Frontal cortex (tissue), 4 donors: ENCODE measurements at places on chromosomes 3 and 15. TPM values are rescaled to one million over a fixed set of nuclear protein-coding genes. Genes with fewer than 3 reads are reported as not detected.

GP9 gene
- not detected for total RNA-seq

INO80 gene
- 35.5 TPM for total RNA-seq

CHRNB4 gene
- 0.41 TPM for total RNA-seq

SIN3A gene
- total RNA-seq, result 24.9 TPM

GOLGA6B gene
- not detected for total RNA-seq
